ENCODE measurements at places on chromosomes 2 and 18. TPM values are rescaled to one million over a fixed set of nuclear protein-coding genes. Genes with fewer than 3 reads are reported as not detected.
A peak's percentile ranks its signal among the peaks of the same experiment; 100 is the strongest.

GRCh38 chr2:189440644-189440946, 679 bp upstream of the WDR75 start:
- no peak for DNase-seq

DNA sequence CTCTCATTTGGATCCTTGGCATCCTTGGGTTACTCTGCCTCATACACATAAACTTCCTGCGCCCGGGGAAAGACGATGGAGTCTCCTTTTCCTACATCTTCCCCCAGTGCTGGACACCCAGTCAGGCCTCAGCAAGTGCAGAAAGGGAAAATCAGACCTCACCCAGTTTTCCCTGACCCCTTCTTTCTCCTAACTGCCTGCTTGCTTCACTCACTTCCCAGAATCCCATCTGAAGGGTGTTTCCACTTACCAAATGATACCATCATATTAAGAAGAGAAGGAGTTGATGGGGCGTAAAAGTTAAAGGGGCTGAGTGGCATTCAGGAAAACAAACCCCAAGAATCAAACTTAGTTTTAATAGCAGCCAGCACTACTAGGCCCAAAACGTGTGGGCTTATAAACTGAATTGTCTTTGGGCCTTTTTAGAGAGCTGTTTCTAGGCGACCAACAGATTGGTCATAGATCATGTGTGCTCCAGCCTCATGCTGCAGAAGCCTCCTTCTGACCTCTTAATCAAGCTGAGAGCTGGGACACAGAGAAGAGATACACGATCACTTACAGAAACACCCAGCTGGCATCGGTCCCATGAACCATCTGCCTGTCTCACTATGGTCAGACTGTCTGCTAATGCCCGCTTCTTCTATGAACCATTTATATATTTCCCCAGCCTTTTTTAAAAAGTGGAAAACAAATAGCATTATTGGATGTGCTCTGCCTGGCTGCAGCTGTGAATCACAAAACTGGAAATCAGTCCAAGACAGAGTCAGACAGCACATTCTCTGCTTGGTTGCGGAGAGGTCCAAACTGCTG, 165.7 kb upstream of the SLC14A2 start:
- DNase-seq = peak; percentile 74

DNA sequence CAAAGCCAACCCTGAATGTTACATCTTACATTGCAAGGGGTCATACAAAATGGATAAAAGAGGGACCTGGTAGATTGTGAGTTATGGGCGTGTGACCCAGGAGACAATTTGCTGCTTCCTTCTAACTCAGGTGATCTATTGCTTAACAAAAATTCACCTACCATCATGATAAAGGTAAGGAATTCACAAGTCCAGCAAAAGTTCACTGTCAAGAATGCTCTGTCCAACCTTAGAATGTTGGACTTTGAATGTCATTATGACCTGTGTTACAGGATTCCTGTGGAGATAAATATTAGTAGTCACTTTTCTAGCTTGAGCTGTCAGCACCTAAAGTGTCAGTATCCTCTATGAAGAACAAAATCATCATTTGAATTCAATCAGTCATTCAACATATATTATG, 7.9 kb upstream of the KLF7 start:
- no peak for DNase-seq

DNA sequence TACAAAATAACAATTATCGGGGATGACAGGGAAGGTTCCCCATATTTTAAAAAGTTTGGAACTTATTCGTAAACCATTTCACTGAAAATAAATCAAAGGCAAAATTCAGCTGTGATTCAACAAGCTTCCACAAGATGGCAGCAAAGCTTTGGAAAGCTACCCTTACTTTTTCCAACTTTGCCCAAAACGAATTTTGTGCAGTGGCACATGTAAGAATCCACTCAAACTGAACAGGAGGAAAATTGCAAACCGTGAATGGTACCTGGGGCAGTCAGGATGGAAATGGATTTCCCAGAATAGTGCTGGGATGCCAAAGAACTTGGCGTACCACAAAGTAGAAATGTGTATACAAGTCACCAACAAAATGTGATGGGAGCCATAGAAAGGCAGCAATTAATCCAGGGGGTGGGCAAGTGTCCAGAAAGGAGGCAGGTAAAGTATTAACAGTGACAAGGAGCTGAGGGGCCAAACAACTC, 10.7 kb downstream of the RPL31 start:
- DNase-seq = no peak

DNA sequence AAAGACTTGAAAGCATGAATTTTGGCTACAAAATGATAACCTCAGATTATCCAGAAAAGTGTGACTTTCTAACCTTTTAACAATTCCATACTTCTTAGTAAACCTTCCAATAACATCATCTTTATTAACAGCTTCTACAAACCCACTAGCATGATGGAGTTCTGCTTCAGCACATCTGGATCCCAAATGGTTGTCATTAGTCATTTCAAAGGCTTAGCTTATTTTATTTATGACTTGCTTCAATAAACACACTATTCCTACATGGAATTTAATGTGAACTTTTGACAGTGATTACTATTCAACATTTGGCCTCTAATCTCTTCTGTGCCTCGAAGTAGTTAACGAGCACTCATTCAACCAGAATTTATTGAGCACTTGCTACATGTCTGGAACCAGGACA, 808.3 kb downstream of the TSN start:
- DNase-seq = no peak

GRCh38 chr2:166341426-166341825, 34.3 kb downstream of the SCN9A start:
- no peak for DNase-seq

Gene SLC9A4
- 0.44 TPM for total RNA-seq

Gene UGT1A3
- not detected for total RNA-seq

Gene TRIP12
- 278 TPM for total RNA-seq

Gene DNER
- total RNA-seq = 109 TPM
